ENCODE measurements at places on chromosomes 7 and 10.

DNA sequence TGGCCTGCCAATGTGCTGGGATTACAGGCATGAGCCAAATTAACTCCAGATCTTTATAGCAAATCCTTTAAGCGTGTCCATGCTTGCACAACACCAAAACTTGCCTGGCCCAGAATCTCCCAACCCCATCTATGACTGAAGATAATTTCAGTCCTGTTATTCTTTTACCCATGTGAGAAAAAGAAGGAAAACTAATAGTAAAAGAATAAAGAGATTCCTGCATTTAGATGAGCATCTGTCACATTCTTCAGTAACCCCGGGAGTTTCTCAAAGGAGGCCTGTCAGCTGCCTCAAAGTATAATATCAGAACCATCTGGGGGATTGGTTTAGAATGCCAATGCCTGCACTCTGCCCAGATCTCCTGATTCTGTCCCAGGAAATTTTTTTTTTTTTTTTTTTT is 158.1 kb upstream of the KMT2E start:
- DNase-seq: no peak

DNA sequence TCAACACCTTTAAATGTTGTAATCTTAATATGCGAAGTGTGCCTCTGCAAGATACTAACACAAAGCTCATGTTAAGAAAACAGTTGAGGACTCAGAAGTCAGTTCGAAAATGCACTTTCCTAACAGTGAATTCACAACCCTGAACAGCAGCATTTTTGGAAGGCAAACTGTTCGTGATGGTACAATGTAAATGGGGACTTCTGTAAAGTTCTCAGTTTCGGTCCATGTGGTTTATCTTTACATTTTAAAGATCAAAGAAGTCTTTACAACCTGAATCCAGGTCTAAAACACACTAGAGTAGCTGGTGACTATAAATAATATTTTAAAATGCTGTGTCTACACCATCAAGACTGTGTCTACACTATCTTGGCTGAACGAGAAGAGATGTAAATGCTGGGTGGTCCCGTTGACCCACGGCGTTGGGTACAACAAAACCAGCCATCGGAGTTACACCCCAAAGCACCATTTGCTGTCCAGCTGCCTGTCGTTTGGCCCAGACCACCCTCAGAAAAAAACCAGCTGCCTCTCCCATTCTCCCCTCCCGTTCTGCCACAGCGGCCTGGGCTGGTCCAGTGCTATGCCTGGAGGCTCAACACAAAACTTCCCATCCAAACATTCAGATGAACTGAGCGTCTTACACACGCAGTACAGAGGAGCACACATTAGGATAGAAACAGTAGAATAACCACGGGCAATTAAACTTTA is 42.9 kb downstream of the MKI67 start:
- no peak for DNase-seq

DNA sequence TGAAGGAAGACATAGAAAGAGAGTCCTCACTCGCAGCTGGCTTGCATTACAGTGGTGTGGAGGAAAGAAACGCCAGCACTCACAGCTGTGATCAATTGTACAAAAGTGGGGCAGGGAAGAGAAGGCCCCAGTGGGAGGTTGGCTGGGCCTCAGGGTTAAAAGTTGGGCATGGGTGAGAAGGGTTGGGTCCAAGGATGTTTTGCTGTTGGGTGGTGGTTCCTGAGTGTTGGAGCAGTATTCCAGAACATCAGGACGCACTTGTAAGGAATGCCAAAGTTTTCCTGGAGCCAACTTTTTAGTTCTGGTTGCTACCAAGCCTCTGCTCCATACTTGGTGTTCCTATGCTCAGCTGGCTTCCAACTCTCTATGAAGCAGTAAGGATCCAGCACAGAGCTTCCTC is 55.4 kb upstream of the MKRN1 start:
- DNase-seq: no peak

DNA sequence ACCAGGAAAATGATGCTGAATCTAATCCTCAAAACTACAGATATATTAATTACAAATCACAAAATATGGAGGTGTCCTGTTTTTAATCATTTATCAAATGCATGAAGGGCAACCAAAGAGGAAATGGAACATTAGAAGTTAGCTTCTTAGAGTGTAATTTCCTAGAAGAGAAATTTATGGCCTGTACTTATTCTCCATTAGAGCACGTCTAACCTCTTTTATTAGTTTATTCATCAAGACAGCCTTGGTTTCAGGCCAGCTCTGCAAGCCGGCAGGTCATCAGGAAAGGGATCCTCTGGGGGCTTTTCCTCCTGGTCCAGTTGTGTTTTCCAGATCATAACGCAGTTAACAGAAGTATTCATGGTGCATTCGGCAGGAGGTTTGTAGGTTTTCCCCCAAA is 517.6 kb downstream of the KCNMA1 start:
- no peak for DNase-seq

DNA sequence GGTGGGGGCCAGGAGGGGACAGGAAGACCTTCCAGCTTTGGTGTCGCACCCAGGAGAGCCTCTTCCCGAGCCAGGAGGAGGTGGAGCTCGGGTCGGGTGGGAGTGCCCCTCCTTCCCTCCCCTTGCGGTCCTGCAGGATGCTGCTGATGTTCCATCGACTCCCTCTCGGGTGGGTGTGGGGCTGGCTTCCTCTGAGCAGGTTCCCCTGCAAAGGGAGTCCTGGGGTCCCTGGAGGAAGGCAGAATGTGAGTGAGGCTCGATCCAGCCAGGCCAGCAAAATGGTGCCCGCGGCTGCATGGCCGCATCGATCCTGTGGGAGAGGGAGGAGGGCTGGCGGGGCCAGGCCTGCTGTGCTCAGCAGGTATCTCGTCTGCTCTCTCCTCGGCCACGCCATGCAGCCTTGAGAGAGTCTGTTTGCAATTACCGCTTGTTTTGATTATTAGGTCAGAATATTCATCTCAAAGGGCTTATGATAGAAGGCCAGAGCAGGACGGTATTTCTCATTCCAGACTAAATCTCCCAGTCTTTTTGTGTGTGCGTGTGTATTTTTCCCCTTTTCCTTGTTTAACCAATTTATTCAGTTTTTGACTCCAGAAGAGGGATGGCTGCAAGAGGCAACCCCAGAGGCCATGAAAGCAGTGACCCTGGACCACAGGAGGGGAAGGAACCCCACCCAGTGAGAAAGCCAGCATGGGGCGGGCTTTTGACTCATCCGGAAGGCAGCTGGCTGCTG is 137.3 kb upstream of the ZMIZ1 start:
- DNase-seq: peak; percentile 87

GRCh38 chr7:93461350-93461749 is 113.2 kb downstream of the CALCR start:
- no peak for DNase-seq

- DNase-seq: no peak
These were observed 26.2 kb upstream of the LIMK1 start for GRCh38 chr7:74057216-74057925.

DNA sequence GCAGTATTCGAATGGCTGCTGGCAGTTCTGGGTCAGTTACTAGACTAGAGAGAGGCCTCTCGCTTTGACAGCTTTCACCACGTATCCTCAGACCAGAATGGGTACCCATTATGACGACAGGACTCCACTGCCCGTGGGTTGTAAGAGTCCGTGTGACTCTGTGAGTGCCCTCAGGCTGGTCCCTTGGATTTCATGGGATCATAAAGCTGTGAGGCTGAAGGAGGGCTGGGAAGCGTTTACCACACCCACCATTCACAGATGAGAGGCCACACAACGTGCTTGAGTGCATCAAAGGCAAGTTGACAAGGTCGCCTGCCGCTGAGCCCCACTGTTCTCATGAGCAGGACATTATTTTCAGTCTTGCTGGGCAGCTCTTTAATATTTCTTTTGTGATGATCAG is 87.2 kb downstream of the EZH2 start:
- DNase-seq: no peak

DNA sequence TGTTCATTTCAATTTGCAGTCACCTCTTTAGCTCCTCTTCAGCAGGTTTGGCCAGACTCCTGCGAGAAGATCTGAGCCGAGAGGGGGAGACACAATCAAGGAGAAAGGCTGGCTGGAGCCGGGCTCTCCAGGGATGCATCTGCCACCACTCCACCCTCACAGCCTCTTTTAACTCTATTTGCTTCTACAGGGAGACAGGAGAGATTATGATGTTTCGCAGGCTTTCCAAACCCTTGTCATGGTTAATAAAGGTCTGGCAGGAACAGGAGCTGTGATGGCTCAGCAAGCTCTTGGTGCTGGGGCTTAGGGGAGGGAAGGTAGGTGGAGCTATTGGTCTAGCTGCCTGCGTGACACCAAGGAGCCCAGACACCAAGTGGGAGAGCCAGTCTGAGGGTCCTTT is 448.1 kb upstream of the PODXL start:
- no peak for DNase-seq

GRCh38 chr10:102211615-102212299 is 14.3 kb upstream of the ELOVL3 start:
- no peak for DNase-seq

DNA sequence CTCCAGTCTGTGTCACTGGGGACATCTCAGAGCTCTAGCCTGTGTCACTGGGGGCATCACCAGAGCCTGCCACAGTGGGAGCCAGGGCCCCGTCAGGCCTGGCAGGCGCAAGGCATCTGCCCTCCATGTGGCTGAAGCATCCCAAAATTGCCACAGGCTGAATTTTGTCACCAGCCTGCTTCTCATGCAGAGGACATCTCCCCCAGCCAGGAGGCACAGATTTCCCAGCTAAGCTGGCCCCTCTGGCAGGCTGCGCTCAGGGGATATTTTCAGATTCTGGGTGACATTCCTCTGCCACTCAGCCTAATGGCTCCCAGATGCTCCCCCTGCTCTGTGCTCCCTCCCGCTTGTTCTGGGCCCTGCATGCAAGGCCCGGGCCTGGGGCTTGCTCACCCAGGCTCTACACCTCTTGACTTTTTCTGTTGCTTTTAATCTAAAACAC is 64.6 kb downstream of the COL13A1 start:
- DNase-seq: no peak

DNA sequence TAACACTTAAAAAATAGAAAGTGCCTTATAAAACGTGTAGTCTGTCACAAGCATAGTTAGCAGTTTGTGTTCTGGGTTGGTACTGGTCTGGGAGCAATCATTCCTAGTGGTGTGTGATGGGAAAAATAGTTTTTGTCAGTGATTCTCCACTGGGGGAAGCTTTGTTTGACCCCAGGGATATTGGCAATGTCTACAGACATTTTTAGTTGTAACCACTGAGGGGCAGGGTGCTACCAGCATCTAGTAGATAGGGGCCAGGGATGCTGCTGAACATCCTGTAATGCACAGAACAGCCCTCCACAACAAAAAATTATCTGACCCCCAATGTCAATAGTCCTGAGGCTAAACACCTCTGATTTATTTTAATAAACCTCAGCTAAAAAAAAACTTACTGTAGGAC is 51.6 kb upstream of the CREB5 start:
- no peak for DNase-seq

DNA sequence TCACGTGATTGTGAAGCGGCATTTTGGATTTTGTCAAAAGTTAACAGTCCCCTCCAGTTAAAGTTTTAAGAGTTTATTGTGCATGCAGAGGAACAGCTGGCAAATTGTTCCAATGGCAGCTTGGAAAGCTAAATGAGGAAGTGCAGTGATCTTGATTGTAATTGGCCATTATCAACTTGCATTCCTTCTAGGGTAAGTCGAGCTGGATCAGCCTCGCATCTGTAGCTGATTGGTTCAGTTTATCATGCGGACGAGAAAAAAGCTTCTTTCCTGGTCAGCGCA is 566 bp downstream of the ZNF789 start:
- DNase-seq: peak; percentile 35

GRCh38 chr10:79328737-79329504 is 18.3 kb upstream of the PPIF start:
- no peak for DNase-seq

GRCh38 chr10:27225011-27225590 is 15.5 kb downstream of the ACBD5 start:
- DNase-seq: no peak

GRCh38 chr7:133135451-133135850 is 53.6 kb upstream of the CHCHD3 start:
- no peak for DNase-seq

- DNase-seq: no peak
These were observed 38.1 kb upstream of the FAM20C start for GRCh38 chr7:154096-154799.

- no peak for DNase-seq
These were observed 54.7 kb upstream of the AFAP1L2 start for GRCh38 chr10:114458955-114459354.

DNA sequence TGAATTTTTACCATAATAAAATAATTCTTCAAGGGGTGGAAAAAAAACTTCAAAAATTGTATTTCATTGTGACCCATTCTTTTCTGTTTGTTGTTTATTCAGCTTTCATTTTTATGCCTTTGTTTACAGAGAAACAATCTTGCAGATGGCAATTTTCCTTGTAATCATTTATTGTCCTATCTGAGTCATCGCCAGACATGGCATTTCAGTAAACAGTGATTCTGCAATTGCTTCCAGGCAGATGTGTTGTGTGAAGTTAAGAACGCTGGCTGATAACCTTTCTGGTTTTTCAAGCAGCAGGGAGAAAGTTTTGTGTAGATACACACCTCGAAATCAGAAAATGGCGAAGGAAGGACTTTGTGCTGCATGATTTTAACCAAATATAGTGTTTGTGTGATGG is 80.7 kb upstream of the RPA3 start:
- DNase-seq: no peak

GRCh38 chr10:13960603-13961002 is 370.1 kb downstream of the FRMD4A start:
- no peak for DNase-seq

- no peak for DNase-seq
These were observed 738.4 kb downstream of the SUGCT start for GRCh38 chr7:40873248-40873647.

DNA sequence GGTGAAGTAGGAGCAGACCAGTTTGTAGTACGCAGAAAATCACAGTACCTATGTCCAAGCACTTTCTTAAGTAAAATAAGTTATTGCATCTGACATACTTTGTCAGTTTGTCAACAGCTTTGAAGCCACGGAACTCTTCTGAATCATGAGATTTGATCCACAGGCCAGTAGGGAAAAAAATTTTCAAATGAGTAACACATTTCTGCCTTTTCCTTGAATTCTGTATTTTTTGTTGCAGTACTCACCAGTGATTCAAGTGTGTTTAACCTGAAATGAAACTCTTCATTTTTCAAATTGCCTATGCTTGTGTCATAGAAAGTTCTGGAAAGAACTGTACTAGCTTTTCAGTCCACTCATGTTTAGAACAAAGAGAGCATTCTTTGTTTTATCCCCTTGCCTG is 337.7 kb downstream of the GATA3 start:
- DNase-seq: no peak

GRCh38 chr7:84900215-84900614 is 286.6 kb downstream of the SEMA3D start:
- no peak for DNase-seq

GRCh38 chr7:69739190-69739589 is 140.9 kb downstream of the AUTS2 start:
- no peak for DNase-seq

DNA sequence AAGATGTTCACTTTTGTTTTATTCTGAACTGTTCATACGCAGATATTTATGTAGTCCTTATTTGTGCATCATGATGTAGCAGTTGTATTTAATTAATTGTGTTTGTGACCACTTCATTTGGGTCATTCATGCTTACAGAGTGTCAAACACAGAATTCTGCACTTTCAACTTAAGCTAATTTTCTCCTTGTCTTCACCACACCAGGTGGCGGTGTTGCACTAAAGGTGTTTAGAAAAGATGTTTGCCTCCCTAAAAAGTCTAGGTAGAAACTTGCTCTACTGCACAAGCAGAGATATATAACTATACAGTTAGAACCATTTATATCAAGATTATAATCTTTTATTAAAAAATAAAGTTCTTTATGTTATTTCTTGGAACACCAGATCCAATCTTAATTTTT is 1.3 kb upstream of the TAS2R38 start:
- no peak for DNase-seq

Data from skeletal muscle cell (primary cell).